Mesothelial cell of epicardium (in vitro differentiated cells): ENCODE measurements at places on chromosomes 6 and 20.

- DNase-seq: no peak
Measured at GRCh38 chr6:4559281-4559875, 216.8 kb upstream of the CDYL start.

GRCh38 chr6:44624936-44625573, 237.5 kb downstream of the CDC5L start:
- no peak for DNase-seq

DNA sequence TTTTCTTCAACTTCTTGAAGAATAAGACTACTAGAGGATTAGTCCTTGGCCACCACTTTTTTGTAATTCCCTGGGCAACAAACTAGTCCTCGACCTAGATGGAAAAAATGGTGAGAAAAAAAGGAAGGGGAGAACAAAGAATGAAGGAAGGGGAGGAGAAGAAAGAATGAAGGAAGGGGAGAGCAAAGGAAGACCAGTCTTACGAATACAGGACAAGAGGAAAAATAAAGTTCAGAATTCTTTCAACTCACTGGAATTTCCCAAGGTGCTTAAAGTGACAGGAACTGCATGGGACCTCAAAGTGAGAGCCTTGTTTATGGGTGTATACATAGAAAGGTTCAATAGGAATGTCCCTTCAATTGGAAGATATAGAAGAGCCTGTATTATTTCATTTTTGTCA, 509.3 kb upstream of the JARID2 start:
- no peak for DNase-seq

- no peak for DNase-seq
Measured at GRCh38 chr6:150987371-150987828, 121.9 kb downstream of the MTHFD1L start.

DNA sequence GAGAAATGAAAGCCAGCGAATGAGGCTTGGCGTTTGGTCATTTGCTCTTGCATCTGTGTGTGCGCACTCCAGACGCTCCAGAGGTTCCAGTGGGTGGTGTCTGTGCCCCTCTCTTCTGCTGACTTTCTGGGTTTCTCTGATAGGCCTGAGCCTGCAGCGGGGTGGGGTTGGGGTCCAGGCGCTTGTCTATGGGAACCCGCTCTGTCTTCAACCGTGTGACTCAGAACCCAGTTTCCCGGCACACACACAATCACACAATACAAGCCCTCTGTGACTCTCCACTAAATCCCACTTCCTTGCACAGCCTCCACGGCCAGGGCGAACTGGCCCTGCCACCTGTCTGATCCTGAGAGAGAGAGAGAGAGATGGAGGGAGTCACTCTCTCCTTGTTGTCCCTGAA, 24.6 kb downstream of the RBM38 start:
- DNase-seq: no peak

DNA sequence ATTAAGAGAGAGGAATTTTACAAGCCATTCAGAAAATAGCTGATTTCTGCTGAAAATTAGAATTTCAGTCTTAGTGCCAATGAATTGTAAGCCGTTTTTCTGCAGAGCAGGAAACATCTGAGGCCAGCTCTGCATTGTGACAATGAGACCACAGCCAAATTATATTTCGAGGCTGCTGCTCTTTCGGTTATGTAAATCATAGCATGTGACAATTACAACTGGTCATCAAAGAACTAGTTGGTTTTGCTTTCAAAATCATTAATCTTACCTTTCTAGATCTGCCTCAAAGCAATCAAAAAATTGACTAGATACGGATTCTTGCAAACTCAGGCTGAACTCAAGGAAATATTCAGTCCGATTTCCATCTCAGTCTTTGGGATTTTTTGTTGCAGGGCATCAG, 33.4 kb upstream of the INSM1 start:
- DNase-seq: no peak

- no peak for DNase-seq
Measured at GRCh38 chr6:91744566-91744965, 1157.7 kb upstream of the MAP3K7 start.

DNA sequence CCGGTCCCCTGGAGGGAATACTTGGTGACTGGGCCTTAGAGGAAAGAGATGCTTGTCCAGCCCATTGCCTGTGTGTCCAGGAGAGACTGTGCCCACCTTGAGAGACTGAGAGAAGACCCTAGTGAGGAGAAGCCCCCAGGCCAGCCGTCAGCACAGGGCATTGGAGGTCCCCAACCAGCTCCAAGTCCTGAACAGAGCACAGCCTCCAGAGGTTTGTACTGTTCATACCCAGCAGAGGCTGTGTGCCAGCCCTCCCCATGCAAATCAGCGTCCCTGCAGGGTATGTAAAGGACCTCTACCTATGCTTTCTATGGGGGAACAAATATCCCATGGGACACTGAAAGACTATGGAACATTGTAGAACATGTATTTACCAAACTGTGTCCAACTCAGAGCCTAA, 8.4 kb downstream of the HLA-E start:
- DNase-seq: no peak

DNA sequence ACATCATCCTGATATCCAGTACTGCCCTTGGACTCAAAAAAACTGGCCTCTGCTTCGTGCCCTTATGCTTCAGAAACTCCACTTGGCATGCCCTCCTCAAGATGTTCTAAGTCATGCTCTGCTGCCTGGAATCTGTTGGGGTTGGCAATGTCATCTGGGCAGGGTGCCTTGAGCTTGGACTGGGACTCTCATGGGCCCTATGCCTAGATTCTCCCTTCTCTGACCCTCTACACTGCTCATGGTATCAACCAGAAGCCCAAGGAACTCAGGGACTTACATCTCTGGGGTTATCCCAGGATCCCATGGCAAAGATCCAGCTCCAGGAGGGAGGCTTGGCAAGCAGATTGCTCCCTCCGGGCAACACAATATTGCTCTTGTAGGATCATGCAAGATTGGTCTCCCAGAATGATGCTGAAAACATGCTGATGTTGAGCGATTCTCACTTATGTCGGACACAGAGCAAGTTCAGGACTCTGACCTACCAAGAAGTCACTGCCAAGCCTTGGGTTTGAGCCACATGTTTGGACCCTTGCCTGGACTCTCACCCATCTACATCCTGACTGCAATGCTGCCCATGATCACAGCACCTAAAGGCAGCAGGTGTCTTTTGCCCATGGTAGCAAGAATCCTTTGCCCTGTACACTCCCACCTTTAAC, 88.8 kb downstream of the ADAT2 start:
- no peak for DNase-seq

- DNase-seq: no peak
Measured at GRCh38 chr20:31717478-31718201, 5.0 kb downstream of the BCL2L1 start.

GRCh38 chr20:914727-915498, 1.2 kb downstream of the ANGPT4 start:
- no peak for DNase-seq

DNA sequence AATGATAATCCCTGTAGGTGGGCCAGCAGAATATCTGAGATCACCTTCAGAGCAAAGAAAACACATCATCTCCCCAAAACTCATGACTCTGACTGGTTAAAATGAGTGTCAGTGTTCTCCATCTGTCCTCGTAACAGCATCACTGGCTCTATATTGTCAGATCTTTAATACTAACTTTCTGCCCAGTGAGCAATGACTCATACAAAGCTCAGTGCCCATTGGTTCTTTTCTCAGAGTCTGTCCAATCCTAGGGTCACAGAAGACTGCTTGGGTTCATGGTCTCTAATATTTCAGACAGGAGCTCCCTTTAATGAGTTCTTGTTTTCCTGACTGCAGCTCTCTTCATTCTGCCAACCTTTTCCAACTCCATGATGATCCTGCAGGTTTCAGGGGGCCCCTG, 36.4 kb downstream of the HLA-DPB1 start:
- DNase-seq: no peak

- no peak for DNase-seq
Measured at GRCh38 chr6:85569323-85569722, 24.3 kb downstream of the SNX14 start.

DNA sequence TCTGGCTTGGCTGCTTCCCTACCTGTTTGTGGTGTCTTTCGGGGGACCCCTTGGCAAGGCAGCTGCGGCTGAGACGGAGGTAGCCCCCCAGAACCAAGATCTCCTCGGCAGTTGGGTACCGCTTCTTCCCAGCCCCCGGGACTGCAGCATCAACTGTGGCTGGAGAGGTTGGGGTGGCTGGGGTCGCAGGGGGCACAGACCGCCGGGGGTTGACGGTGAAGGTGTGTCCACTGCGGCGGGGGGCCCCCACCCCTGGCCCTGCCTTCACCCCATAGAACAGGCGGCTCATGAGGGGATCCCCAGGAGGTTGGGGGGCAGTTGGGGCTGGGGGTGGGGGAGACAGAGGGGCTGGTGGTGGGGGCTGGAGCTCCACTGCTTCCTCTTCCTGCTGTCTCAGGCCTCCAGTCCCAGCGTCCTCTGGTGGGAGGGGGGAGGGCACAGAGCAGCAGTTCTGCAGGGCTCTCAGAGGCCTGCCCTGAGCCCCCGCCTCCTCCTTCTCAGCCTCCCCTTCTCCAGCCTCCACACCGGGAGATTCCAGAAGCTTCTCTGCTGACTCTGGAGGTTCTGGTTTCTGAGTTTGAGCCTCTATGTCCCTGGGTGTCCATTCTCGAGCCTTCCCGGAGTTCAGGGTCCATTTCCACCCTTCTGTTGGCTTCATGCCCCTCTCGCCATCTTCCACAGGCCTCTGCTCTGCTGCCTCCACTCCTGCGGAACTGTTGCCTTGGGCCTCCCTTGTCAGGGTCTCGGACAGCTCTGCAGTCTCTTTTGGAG, 1.9 kb downstream of the PPP1R18 start:
- DNase-seq: no peak

DNA sequence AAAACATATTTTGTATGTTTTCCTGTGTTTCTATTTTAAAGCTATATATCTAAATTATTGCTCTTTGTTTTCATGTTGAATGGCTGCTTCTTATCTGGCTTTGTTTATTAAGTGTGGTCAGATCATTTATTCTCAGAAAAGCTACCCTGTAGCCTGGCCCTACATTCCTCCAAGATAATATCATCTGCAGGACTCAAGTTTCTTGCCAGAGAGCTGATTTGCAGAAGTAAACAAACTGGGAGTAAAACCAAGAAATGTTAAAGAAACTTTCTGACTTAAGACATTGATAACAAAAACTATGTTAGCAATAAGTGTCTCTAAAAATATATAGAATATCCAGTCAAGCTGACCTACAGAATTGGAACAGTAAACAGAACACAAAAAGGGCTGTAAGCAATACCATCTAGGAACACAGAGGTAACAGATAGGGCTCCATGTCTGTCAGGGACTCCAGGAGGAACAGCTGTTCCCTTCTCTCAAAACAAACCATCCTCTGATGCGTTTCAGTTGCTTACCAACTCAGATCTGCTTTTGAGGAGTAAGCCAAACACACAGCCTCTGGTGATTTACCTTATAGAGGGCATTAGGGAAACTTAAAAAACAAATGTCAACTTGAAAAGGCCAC, 17.5 kb upstream of the CEP85L start:
- no peak for DNase-seq
